Central memory CD8-positive, alpha-beta T cell (primary cell): ENCODE measurements at places on chromosomes 1 and 21.
A peak's percentile ranks its signal among the peaks of the same experiment; 100 is the strongest.

DNA sequence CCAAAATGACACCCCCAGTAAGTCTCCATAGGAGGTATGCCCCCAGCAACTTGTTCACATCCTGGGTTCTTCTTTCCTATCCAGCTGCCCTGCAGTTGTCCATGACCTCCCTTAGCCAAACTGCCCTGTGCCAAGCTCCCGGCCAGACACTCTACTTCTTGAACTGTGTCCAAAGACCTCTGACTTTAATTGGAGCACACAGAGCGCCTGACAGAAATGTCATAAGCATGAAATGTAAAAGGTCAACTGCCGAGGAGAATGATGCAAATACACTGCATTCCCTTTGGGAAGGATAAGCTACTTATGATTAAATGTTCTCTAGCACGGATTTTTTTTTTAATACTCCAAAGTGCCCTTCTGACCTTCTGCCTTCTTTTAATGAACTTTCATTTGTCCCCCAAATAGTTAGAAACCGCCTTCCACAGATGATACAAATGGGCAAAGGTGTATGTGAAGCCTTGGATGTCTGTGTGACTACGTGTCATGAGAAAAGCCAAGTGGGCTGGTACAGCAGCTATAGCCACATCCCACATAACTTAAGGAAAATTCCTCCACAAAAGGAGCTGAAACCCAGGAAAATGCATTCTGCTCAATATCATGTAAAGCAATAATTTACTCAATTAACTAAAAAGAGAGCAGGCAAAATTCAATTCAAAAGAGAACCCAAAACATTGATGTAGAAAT, 26.8 kb downstream of the PALMD start:
- H3K36me3 ChIP-seq: no peaks in the 10 kb centered on the region
- no peak overlapping the region for H3K27ac ChIP-seq
- H3K27me3 ChIP-seq: peaks cover 65% of the 10 kb centered on the region
- H3K4me3 ChIP-seq: no peak overlapping the region
- H3K4me1 ChIP-seq: no peaks in the 10 kb centered on the region
- DNase-seq: no peak

- no peak overlapping the region for H3K4me3 ChIP-seq
- H3K36me3 ChIP-seq: no peaks in the 10 kb centered on the region
- peaks cover 8% of the 10 kb centered on the region for H3K27me3 ChIP-seq
- no peaks in the 10 kb centered on the region for H3K4me1 ChIP-seq
Measured at GRCh38 chr1:48817505-48818114, 40.9 kb upstream of the BEND5 start.

DNA sequence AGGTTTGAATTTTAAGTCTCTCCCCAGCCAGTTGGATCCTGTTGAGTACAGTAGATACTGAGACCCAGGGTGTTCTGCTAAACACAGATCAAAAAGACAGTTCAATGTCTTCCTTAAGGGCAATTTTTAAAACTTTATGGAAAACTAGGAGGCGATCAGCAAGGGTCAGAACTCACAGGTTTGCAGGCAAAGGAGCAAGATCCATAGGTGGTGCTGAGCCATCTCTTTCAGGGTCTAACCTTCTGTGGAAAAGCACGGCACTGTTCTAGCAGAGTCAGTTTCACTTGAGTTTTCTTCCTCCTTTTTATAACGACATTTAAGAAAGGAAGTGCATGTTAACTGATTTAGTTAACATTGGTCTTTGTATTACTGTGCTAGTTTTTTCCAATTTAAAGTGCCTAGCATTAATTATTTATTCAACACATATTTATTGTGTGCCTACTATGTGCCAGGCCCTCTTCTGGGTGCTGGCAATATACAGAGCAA, at the start of gene CD84:
Gene CD84 (minus strand): TSS at position 281 of the 486 bp plus-strand sequence. CDS start 59 bp downstream, at position 222.
- peak within 1 kb of the TSS; percentile 87 for H3K27ac ChIP-seq
- peaks cover 79% of the 10 kb centered on the region for H3K4me1 ChIP-seq
- no peaks in the 10 kb centered on the region for H3K27me3 ChIP-seq

DNA sequence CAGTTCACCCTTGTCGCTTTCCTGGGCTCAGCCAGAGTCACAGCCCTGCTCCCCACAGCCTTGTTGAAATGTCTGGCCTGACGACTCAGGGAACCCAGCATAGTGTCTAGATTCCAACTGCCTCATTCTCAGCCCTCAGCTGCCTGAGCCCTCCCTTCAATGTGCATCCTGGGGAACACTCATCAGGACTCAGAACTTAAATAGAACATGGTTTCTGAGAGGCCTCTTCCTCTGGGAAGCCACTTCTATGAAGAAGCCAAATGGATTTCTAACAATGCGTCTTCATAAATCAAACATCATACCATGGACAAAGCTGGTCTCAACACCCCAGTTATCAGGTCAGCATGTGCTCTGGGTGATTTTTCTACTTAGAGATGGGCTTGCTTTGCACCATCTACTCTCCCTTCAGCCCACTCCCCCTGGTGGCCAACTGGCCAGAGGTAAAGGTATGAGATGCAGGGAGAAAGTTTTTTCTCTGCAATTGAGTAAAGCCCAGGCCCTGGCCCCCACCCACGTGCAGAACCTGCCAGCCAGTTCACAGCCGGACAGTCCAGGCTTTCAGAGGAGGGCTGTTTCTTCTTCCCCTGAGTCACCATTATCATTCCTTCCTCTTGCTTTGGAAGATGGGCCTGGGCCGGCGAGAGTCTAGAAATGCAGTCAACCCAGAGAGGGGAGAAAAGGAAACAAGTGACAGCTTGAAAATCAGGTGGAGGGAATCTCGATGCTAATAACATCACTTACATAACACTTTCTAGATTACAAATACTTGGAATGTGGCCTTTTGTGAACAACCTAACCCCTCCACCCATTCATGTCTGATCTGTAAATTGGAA, 32.1 kb downstream of the CD244 start:
- H3K27ac ChIP-seq: peak overlapping the region; percentile 62
- DNase-seq: peak; percentile 52
- H3K4me3 ChIP-seq: no peak overlapping the region
- H3K27me3 ChIP-seq: no peaks in the 10 kb centered on the region

DNA sequence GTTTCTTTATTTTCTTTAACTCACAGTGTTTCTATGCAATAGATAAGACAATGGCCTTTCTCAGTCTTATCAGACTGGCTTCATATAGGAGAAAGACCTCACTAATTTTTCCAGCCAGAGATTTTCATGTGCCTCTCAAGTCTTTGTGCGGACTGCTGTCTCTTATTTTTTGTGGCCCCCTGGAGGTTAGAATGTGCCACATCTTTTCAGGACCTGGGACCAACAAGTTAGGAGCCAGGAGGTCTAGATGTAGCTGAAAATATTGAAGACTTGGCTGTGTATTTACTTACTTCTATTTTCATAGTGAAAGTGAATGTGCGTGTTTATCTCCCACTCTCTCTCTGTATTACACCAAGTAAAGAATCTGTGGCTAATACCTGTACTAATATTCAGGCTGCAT, 42.1 kb upstream of the CFHR3 start:
- no peak for DNase-seq
- H3K36me3 ChIP-seq: peaks cover 4% of the 10 kb centered on the region
- H3K4me1 ChIP-seq: no peaks in the 10 kb centered on the region

DNA sequence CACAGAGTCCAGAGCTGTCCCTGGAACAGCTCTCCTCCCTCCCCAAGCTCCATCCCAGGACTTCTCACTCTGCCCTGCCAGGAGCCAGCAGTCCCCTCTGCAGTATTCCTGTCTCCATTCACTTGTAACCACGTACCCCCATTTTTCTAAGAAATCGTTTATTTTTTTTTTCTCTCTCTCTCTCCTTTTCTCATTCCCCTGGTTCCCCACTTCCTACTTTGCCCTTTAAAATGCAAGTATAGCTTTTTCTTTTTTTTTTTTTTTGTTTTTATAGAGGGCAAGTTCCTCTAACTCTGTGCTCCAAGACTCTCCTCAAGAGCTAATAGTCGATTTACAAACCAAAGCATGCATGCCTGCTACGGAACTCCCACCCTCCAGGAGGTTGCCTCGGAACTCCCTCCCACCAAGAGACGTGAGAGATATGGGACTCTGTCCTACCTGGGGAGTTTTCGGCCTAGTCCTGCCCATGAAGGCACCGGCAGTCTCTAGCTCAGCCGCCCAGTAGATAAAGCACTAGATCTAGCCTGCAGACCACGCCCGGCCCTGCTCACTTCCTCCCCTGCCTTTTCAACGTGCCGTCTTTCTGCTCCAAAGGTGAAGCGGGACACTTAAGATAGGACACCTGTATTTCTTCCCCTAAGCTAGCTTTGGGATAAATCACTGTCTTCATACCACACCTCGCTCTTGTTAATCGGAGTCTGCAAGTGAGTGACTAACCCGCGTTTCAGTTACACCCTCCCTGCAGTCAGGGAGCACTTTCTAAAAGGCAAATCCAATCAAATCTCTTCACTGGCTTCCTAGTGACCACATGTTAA, 27.7 kb downstream of the TNFRSF9 start:
- peak overlapping the region; percentile 93 for H3K27ac ChIP-seq
- H3K4me1 ChIP-seq: peaks cover 40% of the 10 kb centered on the region
- H3K4me3 ChIP-seq: peak overlapping the region; percentile 67
- DNase-seq: no peak
- peaks cover 4% of the 10 kb centered on the region for H3K36me3 ChIP-seq
- no peaks in the 10 kb centered on the region for H3K27me3 ChIP-seq

GRCh38 chr1:79460773-79461436, 454.4 kb upstream of the ADGRL4 start:
- no peak for DNase-seq
- H3K4me1 ChIP-seq: no peaks in the 10 kb centered on the region
- H3K27ac ChIP-seq: no peak overlapping the region
- no peak overlapping the region for H3K4me3 ChIP-seq
- no peaks in the 10 kb centered on the region for H3K27me3 ChIP-seq

DNA sequence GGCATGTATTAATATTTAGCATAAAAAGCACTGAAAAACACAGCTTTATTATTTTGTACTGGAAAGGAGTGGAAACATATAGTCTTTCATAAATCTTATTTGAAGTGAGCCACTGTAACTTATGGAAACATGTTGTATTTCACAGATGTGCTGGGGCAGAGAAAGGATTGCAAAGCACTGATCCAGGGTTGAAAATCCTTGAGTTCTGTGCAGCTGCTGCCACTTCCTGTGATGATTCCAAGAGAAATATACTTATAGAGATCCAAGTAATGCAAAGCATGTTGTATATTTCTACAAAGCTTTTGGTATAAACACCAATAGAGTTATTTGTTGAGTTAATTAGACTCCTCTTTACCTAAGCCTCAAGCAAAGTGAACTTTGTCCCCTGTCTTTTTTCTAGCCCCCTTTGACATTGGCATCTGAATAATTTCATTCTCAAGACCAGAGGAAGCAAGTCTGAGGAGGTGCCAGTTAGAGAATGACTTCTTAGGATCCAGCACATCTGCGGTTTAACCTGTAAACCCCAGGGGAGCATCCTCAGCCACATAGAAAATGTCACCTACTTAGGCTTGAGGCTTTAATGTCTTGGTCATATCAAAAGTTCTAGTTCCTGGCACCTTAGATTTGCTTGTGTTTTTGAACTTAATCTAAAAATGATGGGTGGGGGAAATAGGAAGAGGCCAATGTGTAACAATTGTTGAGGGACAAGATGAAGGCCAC, 173.3 kb downstream of the FASLG start:
- H3K36me3 ChIP-seq: no peaks in the 10 kb centered on the region
- no peak for DNase-seq
- no peaks in the 10 kb centered on the region for H3K27me3 ChIP-seq
- no peak overlapping the region for H3K27ac ChIP-seq
- H3K4me3 ChIP-seq: no peak overlapping the region

DNA sequence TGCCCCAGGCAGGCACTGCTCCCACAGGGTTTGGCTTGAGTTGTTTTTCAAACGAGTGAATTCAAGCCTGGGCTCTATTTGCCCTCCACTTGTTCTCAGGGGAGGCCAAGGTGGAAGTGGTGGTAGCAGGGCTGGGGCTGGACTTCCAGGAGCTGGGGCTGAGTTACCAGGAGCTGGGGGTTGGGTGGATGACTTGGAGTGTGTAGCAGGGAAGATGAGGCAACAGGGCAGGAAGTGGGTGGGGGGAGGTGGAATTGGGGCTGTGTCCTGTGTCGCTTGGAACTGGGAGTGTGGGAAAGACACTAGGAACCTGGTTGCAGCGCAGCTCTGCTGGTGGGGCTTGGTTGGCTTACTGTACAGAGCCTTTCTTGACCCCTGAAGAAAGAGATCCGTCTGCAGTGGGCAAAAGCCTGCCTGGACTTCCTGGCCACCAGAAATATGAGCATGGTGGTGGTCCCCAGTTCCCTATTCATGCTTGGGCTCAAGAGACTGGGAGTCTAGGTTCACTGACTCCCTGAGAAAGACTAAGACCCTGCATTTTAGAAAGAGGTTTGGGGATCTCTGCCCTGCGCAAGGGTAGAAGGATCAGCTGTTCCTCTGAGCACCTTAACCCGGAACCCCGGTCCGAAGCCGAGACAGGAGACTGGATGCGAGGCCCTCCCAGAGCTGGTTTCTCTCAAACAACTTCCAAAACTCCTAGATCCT, 3.1 kb downstream of the TFAP2E start:
- H3K27me3 ChIP-seq: no peaks in the 10 kb centered on the region
- H3K4me1 ChIP-seq: peaks cover 32% of the 10 kb centered on the region
- no peak for DNase-seq
- peak overlapping the region; percentile 88 for H3K27ac ChIP-seq

DNA sequence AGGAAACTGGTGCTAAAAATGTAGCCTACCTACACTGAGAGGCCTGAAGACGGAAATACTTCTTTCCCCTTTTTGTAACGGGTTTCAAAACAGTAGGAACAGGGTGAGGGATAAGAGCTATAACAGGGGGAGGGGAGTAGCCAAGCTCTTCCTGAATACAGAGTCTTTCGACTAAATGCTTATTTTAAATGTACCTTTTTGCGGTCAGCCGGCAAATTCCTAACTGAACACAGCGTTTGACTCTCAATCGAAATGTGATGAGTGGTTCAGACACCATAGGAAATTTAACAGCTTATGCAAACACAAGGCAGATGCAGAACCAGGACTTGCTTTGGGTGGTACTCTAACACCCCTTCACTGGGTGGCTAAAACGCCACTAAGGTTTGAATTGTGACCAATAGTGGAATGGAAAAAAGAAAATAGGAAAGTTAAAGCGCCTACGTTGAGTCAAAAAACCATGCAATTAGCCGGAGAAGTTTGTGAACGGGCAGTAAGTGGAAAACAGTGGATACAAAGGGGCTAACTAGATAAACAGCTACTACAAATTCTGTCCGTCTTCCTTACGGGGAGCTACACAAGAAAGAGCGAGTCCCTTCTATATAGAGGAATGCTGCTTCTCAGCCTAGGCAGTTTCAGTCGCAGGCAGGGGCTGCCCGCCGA, 1.7 kb downstream of the EGLN1 start:
- peak overlapping the region; percentile 44 for H3K27ac ChIP-seq
- peaks cover 47% of the 10 kb centered on the region for H3K4me1 ChIP-seq

GRCh38 chr1:25641931-25642573, 25.5 kb downstream of the MAN1C1 start:
- H3K27me3 ChIP-seq: no peaks in the 10 kb centered on the region
- peak overlapping the region; percentile 19 for H3K4me3 ChIP-seq
- peaks cover 5% of the 10 kb centered on the region for H3K36me3 ChIP-seq
- DNase-seq: peak; percentile 19

GRCh38 chr1:147243841-147244240, 1.4 kb downstream of the CHD1L start:
- H3K4me1 ChIP-seq: peaks cover 39% of the 10 kb centered on the region
- peaks cover 2% of the 10 kb centered on the region for H3K36me3 ChIP-seq
- H3K27me3 ChIP-seq: no peaks in the 10 kb centered on the region
- DNase-seq: no peak
- peak overlapping the region; percentile 83 for H3K27ac ChIP-seq
- peak overlapping the region; percentile 97 for H3K4me3 ChIP-seq
